ENCODE measurements at places on chromosomes 13 and 19.

- no peak for DNase-seq
Observed at GRCh38 chr19:33285441-33285927, 16.9 kb downstream of the CEBPA start.

GRCh38 chr13:43157796-43158195 lies 134.4 kb downstream of the DNAJC15 start:
- DNase-seq = no peak

DNA sequence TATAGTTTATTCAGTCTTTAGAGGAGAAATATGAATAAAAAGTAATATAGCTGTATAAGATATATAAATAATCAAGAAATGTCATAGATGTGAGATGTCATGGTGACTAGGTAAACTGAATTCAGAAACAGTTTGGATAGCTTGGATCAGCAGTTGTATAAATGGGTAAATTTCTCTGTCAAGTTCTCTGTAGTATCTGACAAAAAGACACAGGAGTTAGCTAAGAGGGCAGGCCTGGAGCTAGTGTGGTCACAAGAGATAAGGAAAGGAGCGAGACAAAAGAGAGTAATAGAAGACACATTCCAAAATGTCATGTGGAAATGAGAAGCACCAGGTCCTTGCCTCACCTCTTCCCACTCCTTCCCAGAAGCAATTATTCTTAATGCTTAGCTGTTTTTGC lies 349.0 kb downstream of the LMO7 start:
- no peak for DNase-seq

- DNase-seq = peak; percentile 72
Observed at GRCh38 chr19:17784201-17785008, 10.5 kb upstream of the B3GNT3 start.

- DNase-seq = no peak
Observed at GRCh38 chr13:22961835-22962537, 218.8 kb upstream of the SGCG start.

DNA sequence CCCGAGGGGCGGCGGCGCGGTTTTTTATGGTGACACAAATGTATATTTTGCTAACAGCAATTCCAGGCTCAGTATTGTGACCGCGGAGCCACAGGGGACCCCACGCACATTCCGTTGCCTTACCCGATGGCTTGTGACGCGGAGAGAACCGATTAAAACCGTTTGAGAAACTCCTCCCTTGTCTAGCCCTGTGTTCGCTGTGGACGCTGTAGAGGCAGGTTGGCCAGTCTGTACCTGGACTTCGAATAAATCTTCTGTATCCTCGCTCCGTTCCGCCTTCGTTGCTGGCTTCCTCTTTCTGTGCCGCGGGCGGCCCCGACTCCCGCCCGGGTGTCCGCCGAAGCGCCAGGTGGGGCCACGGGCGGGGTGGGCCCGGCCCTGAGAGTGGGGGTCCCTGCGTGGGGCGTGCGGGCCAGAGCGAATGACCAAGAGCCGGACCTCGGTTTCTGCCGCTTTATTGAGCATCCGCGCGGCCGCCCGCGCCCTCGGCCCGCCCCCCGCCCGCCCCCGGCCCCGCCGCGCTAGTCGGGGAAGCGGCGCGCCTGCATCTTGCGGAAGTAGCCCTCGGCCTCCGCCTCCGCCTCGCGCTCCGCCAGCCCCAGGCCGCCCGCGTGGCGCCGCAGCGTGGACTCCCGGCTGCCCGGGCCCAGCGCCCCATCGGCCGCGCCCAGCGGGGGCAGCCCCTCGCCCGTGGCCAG lies 9.6 kb downstream of the PLPPR3 start:
- DNase-seq = no peak

GRCh38 chr13:76874479-76874878 lies 11.7 kb downstream of the KCTD12 start:
- no peak for DNase-seq

DNA sequence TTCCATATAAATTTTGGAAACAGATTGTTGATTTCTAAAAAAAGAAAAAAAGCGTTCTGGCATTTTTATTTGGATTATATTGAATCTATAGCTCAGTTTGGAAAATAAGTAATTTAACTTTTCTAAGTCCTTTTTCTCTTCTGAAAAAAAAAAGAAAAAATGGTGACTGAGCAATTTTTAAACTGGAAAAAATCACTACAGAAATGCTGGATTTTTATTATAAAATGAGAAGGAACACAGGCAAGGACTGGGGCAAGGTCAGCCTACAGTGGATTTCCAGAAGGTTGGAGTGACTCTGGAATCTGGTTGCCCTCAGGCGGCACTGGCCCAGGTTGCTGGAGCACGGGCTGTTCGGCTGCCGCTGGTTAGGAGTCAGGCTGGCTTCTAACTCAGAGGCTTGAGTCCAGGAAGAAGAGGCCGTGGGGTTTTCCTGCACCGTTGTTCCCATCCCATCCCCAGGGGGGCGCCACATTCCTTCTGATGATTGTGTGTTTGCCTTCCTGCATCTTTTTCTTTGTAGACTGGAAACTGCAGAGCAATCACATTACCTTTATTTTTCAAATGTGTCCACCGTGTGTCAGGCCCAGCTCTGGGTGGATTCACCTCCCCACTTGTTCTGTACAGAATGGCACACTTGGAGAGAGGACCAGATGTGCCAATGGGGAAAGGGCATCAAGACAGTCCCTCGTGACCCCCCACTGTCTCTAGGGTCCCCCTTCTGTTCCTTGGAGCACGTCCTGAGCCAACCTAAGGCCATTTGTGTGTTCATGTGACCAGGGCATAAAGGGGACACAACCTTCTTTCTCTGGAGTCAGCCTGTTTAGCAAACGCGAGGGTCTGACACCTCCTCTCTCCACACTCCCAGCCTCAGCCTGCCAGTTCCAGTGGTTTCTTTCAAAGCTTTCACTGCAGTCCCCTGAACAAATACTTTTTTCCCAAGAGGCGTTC lies 44.5 kb upstream of the GTF3A start:
- peak; percentile 30 for DNase-seq

- no peak for DNase-seq
Observed at GRCh38 chr13:85099245-85099644, 700.0 kb downstream of the SLITRK6 start.

DNA sequence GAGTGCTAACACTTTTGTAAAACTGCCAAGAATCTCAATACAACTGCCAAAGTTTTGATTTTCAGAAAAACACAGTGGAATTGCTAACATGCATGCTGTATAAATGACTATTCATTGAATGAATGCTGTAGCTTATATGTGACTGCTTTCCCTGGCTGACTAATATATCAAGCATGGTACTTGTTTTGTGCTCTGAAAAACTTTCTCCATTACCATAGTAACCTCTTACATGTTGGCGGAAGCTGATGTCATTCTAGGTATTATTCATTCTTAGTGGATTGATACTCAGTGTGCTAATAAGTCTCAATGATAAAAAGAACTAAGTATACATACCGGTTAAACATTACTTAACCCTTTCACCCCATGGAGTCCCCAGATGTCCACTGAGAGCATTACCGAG lies 166.1 kb upstream of the MYO16 start:
- no peak for DNase-seq

- DNase-seq = peak; percentile 88
Observed at GRCh38 chr19:15115080-15115479, 7.9 kb downstream of the SYDE1 start.

- no peak for DNase-seq
Observed at GRCh38 chr13:112954488-112955270, 14.3 kb upstream of the MCF2L start.

DNA sequence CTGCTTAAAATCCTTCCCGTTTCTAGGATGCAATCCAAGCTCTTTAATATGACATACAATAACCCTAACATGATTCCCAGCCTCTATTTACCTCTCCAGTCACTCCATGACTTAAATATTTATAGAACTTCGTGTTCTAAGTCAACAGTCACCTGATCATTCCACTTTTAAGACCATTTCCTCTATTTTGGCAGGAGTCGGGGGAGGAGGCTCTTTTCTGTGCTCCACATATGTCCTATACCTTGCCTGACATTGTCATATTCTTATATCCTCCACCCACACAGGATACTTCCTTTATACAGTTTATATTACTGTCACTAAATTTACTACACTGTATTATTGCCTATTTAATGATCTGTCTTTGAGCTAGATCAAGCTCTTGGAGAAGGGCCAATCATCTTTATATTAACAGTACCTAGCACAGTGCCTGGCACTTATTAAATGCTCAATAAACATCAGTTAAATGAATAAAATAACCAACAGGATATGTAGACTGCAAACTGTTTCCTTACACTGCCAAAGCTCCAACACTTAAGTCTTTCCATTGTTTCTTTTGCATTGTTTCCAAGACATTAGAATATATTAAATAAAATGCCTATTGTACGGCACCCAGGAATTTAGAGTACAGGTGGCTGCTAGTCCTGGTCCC lies 2.7 kb downstream of the ARGLU1 start:
- DNase-seq = no peak

- no peak for DNase-seq
Observed at GRCh38 chr19:41304706-41305483, 5.1 kb upstream of the CCDC97 start.

DNA sequence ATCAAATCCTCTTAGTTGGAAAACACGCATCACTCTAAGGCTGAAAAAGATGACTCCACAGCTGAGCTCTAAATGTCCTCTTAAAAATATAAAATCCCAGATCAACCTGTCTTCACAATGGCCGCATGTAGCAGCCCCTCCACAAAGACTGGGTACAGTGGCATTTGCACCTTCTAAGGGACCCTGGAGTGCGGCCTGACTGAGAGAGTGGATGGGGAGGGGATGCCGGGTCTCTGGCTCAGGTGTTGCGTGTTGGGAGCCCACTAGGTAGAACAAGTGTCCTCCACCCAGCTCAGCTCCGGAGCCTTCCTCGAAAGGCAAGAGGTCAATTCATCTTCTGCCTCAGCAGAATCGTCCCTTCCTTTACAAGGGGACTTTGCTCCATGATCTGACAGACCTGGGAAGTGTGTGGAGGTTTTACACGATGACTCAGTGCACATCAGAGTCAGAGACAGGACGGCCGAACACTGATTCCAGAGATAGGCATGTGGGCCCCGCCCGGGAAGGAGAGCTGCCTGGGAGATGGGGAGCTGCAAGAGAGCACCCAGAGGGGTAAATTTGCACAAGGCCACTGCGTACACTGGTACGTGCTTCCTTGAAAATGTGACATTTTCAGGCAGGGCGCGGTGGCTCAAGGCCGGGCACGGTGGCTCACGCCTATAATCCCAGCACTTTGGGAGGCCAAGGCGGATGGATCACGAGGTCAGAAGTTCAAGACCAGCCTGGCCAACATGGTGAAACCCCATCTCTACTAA lies 23.5 kb upstream of the SLC15A1 start:
- no peak for DNase-seq

GRCh38 chr13:24149246-24150032 lies 11.1 kb upstream of the SPATA13 start:
- no peak for DNase-seq

- no peak for DNase-seq
Observed at GRCh38 chr13:100722517-100722916, 47.9 kb upstream of the TMTC4 start.

- no peak for DNase-seq
Observed at GRCh38 chr19:16637535-16637934, 9.5 kb upstream of the MED26 start.

- DNase-seq = no peak
Observed at GRCh38 chr13:40149611-40150274, 494.3 kb downstream of the COG6 start.

GRCh38 chr13:31191748-31192147 lies 8.0 kb upstream of the B3GLCT start:
- DNase-seq = no peak

GRCh38 chr13:26727633-26728032 lies 33.0 kb downstream of the GPR12 start:
- DNase-seq = no peak

- peak; percentile 43 for DNase-seq
Observed at GRCh38 chr13:44140888-44141724, 232.5 kb upstream of the SERP2 start.

DNA sequence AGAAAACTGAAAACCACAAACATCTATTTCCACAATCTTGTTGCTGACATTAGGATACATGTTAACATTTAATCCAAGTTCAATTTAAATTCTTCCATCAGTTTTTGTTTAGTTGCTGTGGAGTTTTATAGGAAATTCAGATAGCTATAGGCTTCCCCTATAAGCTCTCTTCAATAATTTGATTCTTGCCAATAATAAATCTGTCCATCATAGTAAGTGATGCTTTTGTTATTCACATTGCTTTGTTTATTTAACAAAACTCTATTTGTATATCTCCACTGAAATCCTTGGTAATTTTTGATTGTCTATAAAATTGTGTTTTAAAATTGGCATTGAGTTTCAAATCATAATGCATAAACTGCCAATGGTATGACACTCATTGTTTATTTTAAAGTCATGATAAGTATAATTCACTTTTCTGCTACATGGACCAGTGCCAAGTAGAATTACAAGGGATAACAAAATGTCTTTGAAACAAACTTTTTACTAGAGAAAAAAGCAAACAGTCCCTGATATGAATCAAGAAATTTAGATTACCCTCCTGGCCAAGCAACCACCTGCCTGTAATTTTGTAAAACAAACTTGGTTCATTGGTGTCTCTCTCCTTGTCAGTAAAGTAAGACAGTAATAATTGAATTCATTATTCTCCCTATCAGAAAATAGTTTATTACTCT lies 577.3 kb upstream of the GPC6 start:
- no peak for DNase-seq

GRCh38 chr13:33509642-33510229 lies 224.2 kb upstream of the STARD13 start:
- DNase-seq = peak; percentile 61

- peak; percentile 68 for DNase-seq
Observed at GRCh38 chr19:43504426-43505185, at the start of gene PHLDB3. PHLDB3 (minus strand) TSS chr19:43504746; CDS start chr19:43504118, 628 bp downstream.

- DNase-seq = no peak
Observed at GRCh38 chr13:52067237-52067636, 42.7 kb downstream of the UTP14C start.

- DNase-seq = no peak
Observed at GRCh38 chr19:33289261-33289660, 13.1 kb downstream of the CEBPA start.

GRCh38 chr19:13036366-13036976 lies 41.2 kb downstream of the NFIX start:
- DNase-seq = peak; percentile 66

GRCh38 chr19:2625434-2625833 lies 77.1 kb downstream of the GNG7 start:
- no peak for DNase-seq

DNA sequence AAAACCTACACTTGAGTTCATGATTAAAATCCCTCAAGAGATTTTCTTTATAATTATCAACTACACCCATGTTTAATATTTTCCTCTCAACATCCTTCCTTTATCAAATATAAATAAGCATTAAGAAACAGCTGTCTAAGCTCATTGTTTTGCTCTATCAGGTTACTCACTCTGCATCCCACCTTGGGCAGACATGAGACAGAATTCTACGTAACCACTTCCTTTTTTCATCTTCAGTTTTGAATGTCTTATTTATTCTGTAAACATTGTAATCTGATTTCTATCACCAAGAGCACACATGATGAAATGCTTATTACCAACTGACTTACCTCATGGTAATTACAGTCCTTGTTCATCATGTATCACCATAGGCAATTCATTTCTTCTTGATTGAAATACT lies 1256.6 kb upstream of the ATXN8OS start:
- no peak for DNase-seq

DNA sequence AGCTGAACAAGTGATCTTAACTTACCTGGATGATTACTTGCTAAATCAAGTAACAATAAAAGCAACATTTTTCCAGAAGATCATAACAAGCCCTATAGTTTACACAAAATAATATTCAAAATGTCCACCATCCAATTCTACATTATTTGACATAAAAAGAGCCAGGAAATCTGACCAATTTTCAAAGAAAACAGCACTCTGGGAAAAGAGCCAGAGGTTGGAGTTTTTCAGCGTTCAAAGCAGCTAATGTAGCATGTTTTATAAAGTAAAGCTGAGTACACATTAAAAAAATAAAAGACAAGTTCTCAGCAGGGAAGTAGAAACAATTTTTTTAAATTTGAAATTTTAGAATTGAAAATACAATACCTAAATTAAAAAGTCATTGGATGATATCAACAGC lies 62.6 kb downstream of the UFM1 start:
- no peak for DNase-seq
